ENCODE measurements at places on chromosomes 3 and 15. TPM values are rescaled to one million over a fixed set of nuclear protein-coding genes. Genes with fewer than 3 reads are reported as not detected.

Gene GCSAM
- not detected for total RNA-seq

- no peak overlapping the region for H3K27ac ChIP-seq
- no peaks in the 10 kb centered on the region for H3K36me3 ChIP-seq
- DNase-seq, result peak; percentile 70
- H3K4me3 ChIP-seq, result no peak overlapping the region
- H3K4me1 ChIP-seq, result no peaks in the 10 kb centered on the region
These were observed 36.2 kb upstream of the CLRN1 start for GRCh38 chr3:151008699-151009098.

DNA sequence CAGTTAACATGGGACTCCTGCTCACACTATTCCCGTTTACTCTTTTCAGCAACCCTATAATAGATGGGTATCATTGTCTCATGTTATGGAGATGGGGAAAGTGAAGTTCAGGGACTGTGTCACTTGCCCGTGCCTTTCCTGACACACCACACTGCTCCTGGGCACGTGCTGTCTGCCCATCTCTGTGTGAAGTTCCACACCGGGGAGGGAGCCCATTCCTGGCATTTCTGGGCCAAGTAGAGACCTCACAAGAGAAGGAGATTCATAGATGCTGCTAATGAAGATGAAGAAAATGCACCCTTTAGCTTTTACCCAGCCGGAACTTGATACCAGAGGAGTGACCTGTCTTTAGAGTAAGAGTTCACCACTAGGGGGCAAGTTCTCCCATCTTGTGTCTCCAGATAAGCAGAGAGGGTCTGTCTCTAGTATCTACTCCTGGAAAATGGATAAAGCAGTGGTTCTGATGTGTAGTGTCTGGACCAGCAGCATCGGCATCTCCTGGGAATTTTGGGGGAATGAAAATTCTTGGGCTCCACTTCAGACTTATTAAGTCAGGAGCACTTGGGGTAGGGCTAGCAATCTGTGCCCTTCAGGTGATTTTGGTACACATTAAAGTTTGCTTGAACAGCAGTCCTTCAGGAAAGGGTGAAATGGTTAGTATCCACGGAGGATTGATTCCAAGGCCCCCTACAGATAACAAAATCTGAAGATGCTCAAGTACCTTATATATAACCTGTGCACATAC lies 2.0 kb upstream of the TOPBP1 start:
- H3K27ac ChIP-seq, result no peak overlapping the region
- DNase-seq, result peak; percentile 56
- H3K4me1 ChIP-seq, result no peaks in the 10 kb centered on the region
- H3K27me3 ChIP-seq, result no peaks in the 10 kb centered on the region

Gene RETNLB
- total RNA-seq, result not detected

Gene DUOXA2
- total RNA-seq, result not detected

DNA sequence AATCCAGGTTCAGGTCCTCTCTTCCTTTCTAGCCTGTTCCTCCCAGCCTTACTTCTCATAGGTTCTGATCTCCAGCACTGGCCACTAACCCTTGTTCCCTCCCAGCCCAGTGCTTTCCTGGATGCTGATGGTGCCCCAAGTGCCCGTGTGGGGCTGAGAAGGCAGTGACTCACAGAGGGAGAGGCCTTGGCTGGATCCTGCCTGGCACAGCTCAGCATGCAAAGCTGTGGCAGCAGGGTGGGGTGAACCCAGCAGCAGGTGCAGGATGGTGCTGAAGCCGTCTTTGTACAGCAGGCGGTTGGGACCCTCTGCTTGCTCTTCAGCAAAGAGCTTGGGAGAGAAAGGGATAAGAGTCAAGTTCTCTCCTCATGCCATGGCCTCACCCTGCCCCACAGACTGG lies 7.6 kb downstream of the LPCAT4 start:
- DNase-seq, result no peak
- no peaks in the 10 kb centered on the region for H3K4me1 ChIP-seq
- H3K27ac ChIP-seq, result no peak overlapping the region
- peaks cover 13% of the 10 kb centered on the region for H3K36me3 ChIP-seq
- H3K27me3 ChIP-seq, result no peaks in the 10 kb centered on the region

Gene PIF1
- 3.1 TPM for total RNA-seq

- no peaks in the 10 kb centered on the region for H3K4me1 ChIP-seq
- no peak for DNase-seq
- H3K27ac ChIP-seq, result no peak overlapping the region
- H3K4me3 ChIP-seq, result no peak overlapping the region
- no peaks in the 10 kb centered on the region for H3K36me3 ChIP-seq
These were observed 102.3 kb upstream of the PROK2 start for GRCh38 chr3:71887256-71887655.

Gene CLSTN2
- under 0.01 TPM for total RNA-seq

DNA sequence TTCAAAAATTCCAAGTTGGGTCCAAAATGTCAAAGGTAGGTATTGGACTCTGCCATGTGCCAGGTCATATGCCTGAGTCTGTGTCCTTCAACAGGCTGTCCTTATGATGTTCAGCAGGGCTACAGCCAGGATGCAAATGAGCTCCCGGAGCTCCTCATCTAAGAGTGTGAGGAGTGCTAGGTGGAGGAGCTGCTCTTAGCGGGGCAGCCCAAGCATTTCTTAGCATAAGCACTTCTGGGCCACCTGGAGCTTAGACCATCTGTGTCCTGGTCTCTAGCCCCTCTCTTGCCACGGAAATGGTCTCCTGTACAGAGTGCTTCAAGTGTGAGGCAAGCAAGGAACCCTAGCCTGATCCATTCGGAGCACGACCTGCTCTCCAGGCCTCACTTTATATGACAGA lies 64.6 kb upstream of the PRR23C start:
- H3K36me3 ChIP-seq, result no peaks in the 10 kb centered on the region
- no peaks in the 10 kb centered on the region for H3K4me1 ChIP-seq
- H3K27me3 ChIP-seq, result peaks cover 7% of the 10 kb centered on the region
- H3K27ac ChIP-seq, result no peak overlapping the region
- H3K4me3 ChIP-seq, result no peak overlapping the region

DNA sequence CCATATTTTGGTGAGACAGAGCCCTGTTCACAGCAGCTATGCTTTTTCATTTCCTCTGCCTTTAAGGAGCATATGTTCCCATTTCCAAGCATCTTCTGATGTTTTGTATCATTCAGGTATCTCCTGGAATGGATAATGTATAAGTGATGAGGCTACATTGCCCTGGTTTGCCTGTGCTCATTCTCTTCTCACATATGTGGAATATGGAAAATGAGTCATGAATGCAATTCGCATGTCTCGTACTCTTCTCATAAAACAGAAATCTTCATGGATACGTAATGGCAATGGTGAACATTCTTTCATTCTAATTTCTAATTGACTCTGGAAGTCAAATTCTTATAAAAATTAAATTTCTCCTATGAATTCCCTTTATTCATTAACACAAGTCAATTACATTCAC lies 143.1 kb downstream of the CDIN1 start:
- no peak overlapping the region for H3K27ac ChIP-seq
- H3K36me3 ChIP-seq, result no peaks in the 10 kb centered on the region
- no peaks in the 10 kb centered on the region for H3K4me1 ChIP-seq
- DNase-seq, result no peak
- H3K4me3 ChIP-seq, result no peak overlapping the region
- no peaks in the 10 kb centered on the region for H3K27me3 ChIP-seq

Gene MRPL47
- total RNA-seq, result 27.6 TPM

DNA sequence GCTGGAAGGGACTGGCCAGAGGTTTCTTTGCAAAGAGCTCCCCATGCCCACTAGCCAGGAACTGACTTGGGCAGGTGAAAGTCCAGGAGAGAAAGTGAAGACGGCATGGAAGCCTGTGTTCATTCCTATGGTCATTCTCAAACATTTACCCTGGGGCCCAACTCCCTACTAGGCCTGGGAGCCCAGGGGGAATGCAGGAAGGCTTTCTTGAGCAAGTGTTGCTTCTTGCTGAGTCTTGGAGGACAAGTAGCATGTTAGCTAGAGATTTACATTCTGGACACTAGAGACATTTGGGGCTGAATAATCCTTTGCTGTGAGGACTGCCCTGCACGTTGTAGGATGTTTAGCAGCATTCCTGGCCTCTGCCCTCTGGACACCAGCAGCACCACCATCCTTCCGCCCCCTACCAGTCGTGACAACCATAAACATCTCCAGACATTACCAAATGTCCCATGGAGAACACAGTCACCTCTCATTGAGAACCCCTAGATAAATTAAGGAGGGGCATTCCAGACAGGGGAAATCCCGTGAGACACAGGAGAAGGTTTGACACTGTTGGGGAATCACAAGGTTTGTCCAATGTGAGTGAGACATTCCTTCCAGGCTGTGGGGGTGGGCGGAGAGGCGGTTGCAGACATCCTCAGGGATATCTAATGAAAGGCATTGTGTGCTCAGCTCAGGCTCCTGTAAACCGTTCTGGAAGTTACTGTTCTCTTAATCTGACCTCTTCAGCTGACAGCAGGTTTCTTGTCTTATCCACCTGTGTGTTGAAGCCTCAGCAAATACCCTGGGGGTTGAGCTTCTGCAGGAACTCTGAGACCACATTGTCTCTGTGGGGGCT lies 236.2 kb downstream of the TLE3 start:
- H3K36me3 ChIP-seq, result no peaks in the 10 kb centered on the region
- DNase-seq, result no peak
- H3K27ac ChIP-seq, result no peak overlapping the region
- no peaks in the 10 kb centered on the region for H3K27me3 ChIP-seq

Gene PLOD2
- total RNA-seq, result 114 TPM

DNA sequence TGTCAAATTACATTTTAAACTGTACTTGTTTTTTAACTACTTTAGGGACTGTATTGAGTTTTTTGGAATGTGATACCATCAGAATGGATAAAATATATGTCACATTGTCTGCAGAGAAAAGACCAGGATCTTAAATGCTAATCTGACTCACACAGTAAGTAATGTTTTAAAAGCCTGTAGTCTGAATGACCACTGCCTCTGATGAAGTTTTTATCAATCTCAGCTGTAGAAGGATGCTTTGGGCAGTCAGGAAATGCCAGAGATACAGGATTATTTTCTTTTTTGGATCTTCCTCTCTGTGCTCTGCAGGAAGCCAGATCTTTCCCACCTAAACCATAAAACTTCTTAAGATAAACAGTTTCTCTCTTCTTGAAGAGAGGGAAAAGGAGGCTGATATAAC lies 73.1 kb upstream of the PRTG start:
- H3K4me1 ChIP-seq, result no peaks in the 10 kb centered on the region
- peak; percentile 42 for DNase-seq
- H3K36me3 ChIP-seq, result no peaks in the 10 kb centered on the region
- no peak overlapping the region for H3K27ac ChIP-seq

Gene STAC
- total RNA-seq, result 6.8 TPM

Gene ATP1B3
- total RNA-seq, result 24.7 TPM

Gene VGLL3
- 53.7 TPM for total RNA-seq

Gene PRKAR2A
- total RNA-seq, result 17.8 TPM

DNA sequence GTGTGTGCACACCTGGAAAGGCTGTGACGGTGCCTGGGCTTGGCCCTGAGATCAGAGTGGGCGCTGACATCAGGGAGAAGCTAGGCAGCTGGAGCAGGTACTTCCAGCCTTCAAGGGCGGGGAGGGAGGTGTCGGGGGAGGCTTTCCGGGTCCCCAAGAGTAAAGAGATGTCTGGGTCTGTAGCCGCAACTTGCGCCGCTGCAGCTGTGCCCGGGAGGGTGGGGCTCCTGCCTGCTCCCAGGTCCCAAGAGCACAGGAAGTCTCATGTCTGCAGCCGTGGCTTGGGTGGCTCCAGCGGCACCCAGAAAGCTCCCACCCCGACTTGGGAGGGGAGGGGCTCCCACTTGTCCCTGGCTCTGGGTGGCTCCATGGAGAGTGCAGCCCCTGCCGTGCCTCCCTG lies 103.2 kb upstream of the BNIP2 start:
- no peak for DNase-seq
- H3K27ac ChIP-seq, result no peak overlapping the region
- H3K27me3 ChIP-seq, result no peaks in the 10 kb centered on the region
- no peaks in the 10 kb centered on the region for H3K4me1 ChIP-seq
- H3K36me3 ChIP-seq, result no peaks in the 10 kb centered on the region
- H3K4me3 ChIP-seq, result no peak overlapping the region

- no peak overlapping the region for H3K4me3 ChIP-seq
- H3K27me3 ChIP-seq, result no peaks in the 10 kb centered on the region
These were observed 76.7 kb downstream of the FEM1B start for GRCh38 chr15:68354268-68354667.

- no peaks in the 10 kb centered on the region for H3K4me1 ChIP-seq
- DNase-seq, result no peak
- no peaks in the 10 kb centered on the region for H3K36me3 ChIP-seq
- no peaks in the 10 kb centered on the region for H3K27me3 ChIP-seq
- no peak overlapping the region for H3K27ac ChIP-seq
These were observed 263.4 kb upstream of the LYSMD4 start for GRCh38 chr15:99996660-99997059.

DNA sequence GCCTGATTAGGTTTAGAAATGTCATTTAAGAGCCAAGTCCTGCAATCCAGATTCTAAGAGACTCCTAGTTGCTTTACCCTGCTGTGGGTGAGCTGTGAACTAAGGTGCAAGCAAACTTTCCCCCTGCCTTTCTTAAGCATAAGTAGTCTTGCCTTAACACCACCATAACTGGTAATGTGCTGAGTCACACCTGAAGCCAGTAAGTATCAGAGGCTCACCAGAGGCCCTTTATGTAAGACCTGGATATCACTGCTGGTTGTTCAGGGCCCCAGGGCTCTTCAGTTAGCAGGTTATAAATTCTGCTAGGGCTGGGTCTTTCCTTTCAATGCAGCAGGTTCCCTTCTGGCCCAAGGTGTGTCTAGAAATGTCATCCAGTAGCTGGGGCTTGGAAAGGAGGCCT lies 509.9 kb downstream of the VGLL3 start:
- no peak overlapping the region for H3K27ac ChIP-seq
- H3K27me3 ChIP-seq, result no peaks in the 10 kb centered on the region
- no peaks in the 10 kb centered on the region for H3K36me3 ChIP-seq
- no peak overlapping the region for H3K4me3 ChIP-seq
- H3K4me1 ChIP-seq, result no peaks in the 10 kb centered on the region
- no peak for DNase-seq

DNA sequence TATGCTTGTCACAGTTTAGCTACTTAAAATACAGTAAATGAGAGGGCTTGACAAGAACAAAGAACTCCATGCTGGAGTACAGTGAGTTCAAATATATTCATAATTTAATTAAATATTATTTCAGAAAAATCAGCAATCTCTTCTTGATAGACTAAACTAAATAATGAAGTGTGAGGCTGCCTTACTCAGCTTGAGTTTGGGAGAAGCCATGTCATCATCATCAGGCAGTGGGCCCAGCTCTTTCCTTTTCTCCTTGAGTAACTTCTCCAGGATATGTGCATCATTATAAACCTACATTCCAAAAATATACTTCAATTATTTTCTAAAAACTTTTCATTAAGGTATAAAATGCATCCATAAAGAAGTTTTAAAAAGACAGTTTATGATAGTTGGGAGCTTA lies 70.5 kb downstream of the PBRM1 start:
- DNase-seq, result peak; percentile 17
- H3K27ac ChIP-seq, result no peak overlapping the region
- no peaks in the 10 kb centered on the region for H3K4me1 ChIP-seq
- H3K4me3 ChIP-seq, result no peak overlapping the region
- no peaks in the 10 kb centered on the region for H3K27me3 ChIP-seq

DNA sequence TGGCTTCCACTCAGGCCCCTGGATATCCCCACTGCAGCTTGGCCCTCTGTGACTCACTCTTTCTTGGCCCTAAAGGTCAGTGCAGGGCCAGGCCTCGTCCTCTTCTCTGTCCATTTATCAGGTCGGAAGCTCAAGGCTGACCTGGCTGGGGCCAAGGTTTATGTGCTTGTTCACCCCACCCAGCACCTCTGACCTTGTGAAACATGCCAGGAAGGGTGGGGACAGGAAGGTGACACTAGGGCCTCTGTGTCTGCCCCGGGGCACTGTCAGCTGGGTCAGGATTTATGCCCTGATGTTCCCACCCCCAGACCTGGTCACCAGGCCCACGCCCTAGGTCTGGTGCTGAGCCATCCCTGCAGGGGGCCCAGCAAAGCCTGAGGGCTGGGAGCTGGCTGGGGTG lies 103.8 kb downstream of the FBLN2 start:
- no peak overlapping the region for H3K4me3 ChIP-seq
- no peaks in the 10 kb centered on the region for H3K27me3 ChIP-seq
- DNase-seq, result no peak

Gene XXYLT1
- total RNA-seq, result 12.4 TPM

Data from fibroblast of lung (primary cell).